ENCODE measurements at places on chromosomes 5 and 9. TPM values are rescaled to one million over a fixed set of nuclear protein-coding genes. Genes with fewer than 3 reads are reported as not detected.

DNA sequence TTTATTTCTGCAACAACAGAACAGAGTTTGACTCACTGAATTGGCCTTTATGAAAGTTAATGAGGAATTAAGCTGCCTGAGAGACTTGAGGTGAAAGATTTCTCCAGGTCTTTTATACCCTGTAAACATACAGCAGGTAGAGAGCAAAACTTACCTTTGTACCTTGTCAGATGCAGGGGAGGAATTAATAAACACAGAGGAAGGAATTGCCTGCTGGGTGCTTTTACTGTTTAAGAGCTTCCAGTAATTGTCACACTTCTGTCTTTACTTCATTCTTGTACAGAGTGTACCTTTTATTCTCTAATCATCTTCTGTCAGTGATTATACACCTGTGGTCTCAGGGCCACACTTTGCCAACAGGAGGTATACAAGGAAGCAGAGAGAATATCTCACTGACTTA, 94.0 kb upstream of the GRIN3A start:
- no peak for DNase-seq
- H3K4me1 ChIP-seq = no peaks in the 10 kb centered on the region
- no peak overlapping the region for H3K27ac ChIP-seq
- H3K27me3 ChIP-seq = no peaks in the 10 kb centered on the region
- H3K4me3 ChIP-seq = no peak overlapping the region

DNA sequence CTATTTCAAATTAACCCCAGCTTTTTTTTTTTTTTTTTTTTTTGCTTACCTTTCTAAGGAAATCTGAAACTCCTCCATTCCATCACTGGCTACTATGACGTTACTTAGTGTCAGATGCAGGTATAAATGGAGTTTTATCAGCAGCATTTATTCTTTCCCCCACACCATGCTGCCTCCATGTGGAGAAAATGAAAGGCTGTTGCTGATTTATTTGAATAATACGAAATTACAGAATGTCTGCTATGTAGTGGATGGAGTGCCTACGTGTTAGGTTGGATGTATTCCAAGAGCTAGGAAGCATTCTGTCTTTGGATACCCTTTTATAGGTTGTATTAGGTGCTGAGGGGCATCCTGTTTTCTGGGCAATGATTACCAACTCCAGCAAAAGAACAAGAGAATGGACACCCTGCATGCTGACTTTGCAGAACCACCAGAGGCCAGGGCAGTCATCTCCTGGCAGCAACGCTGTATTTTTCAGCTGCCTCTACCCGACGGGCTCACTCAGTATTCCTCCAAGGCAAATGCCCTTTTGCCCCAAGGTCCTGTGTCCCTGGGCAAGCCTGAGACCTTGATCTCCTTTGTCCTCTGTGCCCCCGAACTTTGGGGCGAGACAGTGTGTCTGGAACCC, 199.5 kb downstream of the ALDH1A1 start:
- H3K36me3 ChIP-seq = no peaks in the 10 kb centered on the region
- H3K27me3 ChIP-seq = no peaks in the 10 kb centered on the region
- no peak overlapping the region for H3K4me3 ChIP-seq

DNA sequence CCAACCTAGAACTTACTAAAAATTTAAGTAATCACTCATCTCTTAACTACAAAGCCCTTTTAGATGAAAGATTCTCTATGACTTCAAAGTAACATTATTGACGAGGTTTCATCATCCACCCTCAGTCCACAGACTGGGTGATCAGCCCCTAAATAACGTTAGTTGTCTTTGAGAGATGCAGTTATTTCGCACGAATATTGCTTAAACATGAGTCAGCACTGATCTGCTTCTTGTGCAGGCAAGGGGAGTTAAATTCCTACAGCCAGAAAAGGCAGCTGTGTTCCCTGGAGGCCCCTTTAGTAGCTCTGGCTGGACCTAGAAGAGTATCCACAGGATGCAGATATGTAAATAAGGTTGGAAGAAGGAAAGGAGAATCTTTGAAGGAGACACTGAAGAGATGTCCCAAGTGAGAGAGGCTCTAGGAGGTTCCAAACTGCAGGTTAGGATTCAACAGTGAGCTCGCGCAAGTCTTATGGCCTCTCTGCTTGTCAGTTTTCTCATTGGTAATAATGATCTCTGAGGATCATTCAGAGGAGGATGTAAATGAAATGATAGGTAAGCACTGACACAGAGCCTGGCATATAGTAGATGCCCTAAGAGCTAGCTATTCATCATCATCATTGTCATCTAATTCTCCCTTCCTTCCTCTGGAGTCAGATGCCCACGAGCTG, 122.2 kb upstream of the MAN2A1 start:
- H3K4me3 ChIP-seq = no peak overlapping the region
- no peaks in the 10 kb centered on the region for H3K27me3 ChIP-seq
- no peak overlapping the region for H3K27ac ChIP-seq
- no peak for DNase-seq
- no peaks in the 10 kb centered on the region for H3K4me1 ChIP-seq

DNA sequence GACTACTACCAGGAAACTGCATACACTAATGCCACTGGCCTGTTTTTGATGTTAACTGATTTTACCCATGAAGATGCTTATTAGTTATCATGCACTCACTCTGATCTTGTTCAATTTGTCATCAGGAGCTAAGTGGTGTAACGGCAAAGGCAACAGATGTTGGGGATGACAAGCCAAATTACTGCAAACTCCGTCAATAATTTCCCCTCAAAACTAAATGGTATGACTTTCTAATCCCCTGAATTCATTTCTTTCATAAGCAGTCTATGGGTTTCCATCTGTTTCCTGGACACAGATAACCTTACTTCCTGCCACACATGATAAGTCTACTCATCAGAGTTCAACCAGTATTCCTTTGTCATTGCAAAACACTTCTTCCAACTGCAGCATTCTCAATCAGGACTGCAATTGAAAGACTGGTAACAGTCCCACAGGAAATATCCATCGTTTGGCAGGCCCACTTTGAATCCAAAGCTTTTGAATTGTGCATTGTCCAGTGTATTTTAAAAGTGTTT, 96.2 kb upstream of the SMC2 start:
- H3K27ac ChIP-seq = no peak overlapping the region
- H3K4me1 ChIP-seq = no peaks in the 10 kb centered on the region
- H3K27me3 ChIP-seq = no peaks in the 10 kb centered on the region
- H3K36me3 ChIP-seq = no peaks in the 10 kb centered on the region
- no peak for DNase-seq

GRCh38 chr5:171610686-171611085, 174.9 kb upstream of the SMIM23 start:
- peaks cover 3% of the 10 kb centered on the region for H3K27me3 ChIP-seq
- no peaks in the 10 kb centered on the region for H3K36me3 ChIP-seq
- no peak overlapping the region for H3K27ac ChIP-seq
- H3K4me3 ChIP-seq = no peak overlapping the region
- peaks cover 8% of the 10 kb centered on the region for H3K4me1 ChIP-seq

- H3K4me1 ChIP-seq = peaks cover 19% of the 10 kb centered on the region
- H3K27me3 ChIP-seq = no peaks in the 10 kb centered on the region
- no peak for DNase-seq
- H3K27ac ChIP-seq = no peak overlapping the region
Measured at GRCh38 chr5:56290378-56291078, 57.4 kb upstream of the ANKRD55 start.

GRCh38 chr5:150155258-150156026, at the start of gene PDGFRB:
TSS of gene PDGFRB (minus strand) at chr5:150155845. CDS start at chr5:150137047, 18,798 bp downstream.
- no peaks in the 10 kb centered on the region for H3K27me3 ChIP-seq
- no peaks in the 10 kb centered on the region for H3K36me3 ChIP-seq

GRCh38 chr9:3909966-3910650, 384.3 kb upstream of the RFX3 start:
- H3K4me3 ChIP-seq = no peak overlapping the region
- no peaks in the 10 kb centered on the region for H3K36me3 ChIP-seq
- no peak overlapping the region for H3K27ac ChIP-seq
- DNase-seq = no peak
- H3K4me1 ChIP-seq = no peaks in the 10 kb centered on the region

GRCh38 chr5:100668511-100668910, 133.3 kb downstream of the FAM174A start:
- DNase-seq = no peak
- H3K27ac ChIP-seq = no peak overlapping the region
- no peak overlapping the region for H3K4me3 ChIP-seq
- H3K36me3 ChIP-seq = no peaks in the 10 kb centered on the region

- no peak overlapping the region for H3K4me3 ChIP-seq
- no peaks in the 10 kb centered on the region for H3K27me3 ChIP-seq
- H3K27ac ChIP-seq = no peak overlapping the region
- H3K36me3 ChIP-seq = no peaks in the 10 kb centered on the region
Measured at GRCh38 chr9:11011696-11012095, 398.9 kb upstream of the PTPRD start.

The CTSV gene
- 0.14 TPM for total RNA-seq

The ADRA1B gene
- total RNA-seq = 2.5 TPM

The ENTREP1 gene
- 22.1 TPM for total RNA-seq

The OGN gene
- 19.2 TPM for total RNA-seq

The SARDH gene
- total RNA-seq = 0.63 TPM
